ENCODE measurements at places on chromosomes 5 and 9. TPM values are rescaled to one million over a fixed set of nuclear protein-coding genes. Genes with fewer than 3 reads are reported as not detected.

DNA sequence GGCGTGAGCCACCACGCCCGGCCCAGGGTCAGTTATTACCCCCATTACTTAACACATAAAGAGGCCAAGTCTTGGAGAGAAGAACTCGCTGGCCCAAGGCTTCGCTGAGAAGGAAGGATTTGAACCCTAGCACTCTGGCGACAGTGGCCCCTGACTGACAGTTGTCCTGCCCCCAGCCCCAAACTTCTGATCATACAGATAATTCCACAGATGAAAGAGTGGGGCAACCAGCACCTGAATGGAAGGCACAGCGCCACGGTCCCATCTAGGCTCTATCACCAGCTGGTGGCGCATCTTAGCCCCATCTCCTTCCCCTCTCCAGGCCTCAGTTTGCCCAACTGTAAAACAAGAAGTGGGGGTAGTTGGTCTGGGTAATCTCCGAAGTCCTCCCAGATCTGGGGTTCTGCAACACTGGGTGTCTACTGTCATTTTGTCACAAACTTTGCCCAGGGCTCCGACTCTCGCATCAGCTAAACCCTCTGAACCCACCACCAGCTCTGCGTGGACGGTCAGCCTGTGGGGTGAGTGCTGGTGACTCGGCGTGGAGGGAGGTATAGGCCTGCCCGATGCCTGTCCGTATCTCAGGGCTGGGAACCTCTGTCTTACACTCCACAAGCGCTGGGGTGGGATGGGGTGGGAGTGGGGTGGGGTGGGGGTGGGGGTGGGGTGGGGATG lies 209.3 kb downstream of the C9orf50 start:
- DNase-seq: no peak

GRCh38 chr5:135313946-135314345 lies 85.1 kb downstream of the MACROH2A1 start:
- no peak for DNase-seq

Gene FGF10
- not detected for polyA plus RNA-seq

- DNase-seq: no peak
Measured at GRCh38 chr9:133204993-133205336, 4.1 kb downstream of the OBP2B start.

- peak; percentile 74 for DNase-seq
Measured at GRCh38 chr5:149210225-149210624, 61.4 kb upstream of the AFAP1L1 start.

- DNase-seq: no peak
Measured at GRCh38 chr9:136352682-136353081, 10.9 kb downstream of the DNLZ start.

GRCh38 chr5:148205044-148205806 lies 2.4 kb downstream of the SPINK6 start:
- no peak for DNase-seq

DNA sequence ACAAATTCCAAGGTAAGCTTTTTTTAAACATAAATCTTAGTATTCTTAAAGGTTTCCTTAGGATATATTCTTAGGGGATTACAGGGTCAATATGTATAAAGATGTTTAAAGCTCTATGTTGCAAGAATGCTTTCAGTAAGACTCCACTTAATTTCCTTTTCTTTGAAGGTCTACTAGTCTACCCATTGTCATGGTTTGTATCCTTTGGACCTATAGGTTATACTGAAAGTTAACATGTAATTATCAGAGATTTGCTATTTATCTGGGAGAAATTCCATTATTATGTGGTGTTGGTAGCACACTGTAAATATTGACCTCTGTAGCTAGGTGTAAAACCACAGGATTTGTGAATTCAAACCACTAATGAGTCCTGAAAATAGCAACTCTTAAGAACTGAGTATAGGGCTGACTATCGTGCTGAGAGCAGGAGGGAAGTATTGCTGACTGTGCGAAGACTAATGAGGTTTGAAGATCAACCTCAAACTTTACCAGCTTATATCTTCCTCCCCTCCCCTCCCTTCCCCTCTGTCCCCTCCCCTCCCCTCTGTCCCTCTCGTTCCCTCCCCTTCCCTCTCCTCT lies 85.6 kb downstream of the GADD45G start:
- DNase-seq: no peak

GRCh38 chr5:36691226-36691625 lies 84.8 kb downstream of the SLC1A3 start:
- DNase-seq: no peak

Gene C8G
- 0.70 TPM for polyA plus RNA-seq

DNA sequence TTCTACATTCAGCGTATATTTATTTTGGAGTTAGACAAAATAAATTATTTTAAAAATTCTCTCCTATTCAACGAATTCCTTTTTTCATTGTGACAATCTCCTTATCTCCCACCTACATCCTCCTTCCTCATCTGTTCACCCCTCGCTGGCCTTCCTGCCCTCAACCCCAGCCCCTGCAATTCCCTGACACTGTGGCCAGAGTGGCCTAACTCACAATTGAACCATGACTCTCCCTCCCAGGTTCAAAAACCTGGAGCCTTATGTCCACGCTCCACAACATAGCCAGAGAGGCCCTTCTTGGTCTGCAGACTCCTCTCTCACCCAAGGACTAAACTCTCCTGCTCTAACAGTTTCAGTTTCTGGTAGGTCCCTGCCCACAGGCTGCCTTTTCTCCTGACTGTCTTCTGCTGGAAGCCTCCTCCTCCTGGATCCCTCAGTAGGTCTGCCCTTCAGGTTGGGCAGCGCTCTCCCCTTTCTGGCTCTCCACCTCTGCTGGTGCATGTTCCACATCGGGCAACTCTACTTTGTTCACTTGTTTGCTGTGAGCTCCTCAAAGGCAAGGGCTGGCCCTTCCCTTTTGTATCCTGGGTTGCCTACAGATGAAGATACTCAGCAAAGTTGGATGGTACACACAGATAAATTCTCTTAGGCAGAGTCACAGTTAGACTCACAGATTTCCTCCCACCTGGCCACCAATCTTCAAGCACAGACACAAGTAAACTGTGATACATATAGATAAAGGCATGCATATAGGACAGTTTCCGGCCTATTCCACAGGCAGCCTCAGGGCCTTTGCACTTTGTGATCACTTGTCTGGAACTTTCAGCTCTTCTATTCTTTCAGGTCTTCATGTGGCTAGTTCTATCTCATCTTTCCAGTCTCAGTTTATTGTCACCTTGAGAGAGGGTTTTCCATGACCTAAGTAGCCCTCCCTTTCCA lies 19.8 kb upstream of the MYORG start:
- no peak for DNase-seq

Gene COL27A1
- polyA plus RNA-seq: 14.7 TPM

Gene RETREG1
- polyA plus RNA-seq: not detected

Gene LMX1B
- polyA plus RNA-seq: not detected

DNA sequence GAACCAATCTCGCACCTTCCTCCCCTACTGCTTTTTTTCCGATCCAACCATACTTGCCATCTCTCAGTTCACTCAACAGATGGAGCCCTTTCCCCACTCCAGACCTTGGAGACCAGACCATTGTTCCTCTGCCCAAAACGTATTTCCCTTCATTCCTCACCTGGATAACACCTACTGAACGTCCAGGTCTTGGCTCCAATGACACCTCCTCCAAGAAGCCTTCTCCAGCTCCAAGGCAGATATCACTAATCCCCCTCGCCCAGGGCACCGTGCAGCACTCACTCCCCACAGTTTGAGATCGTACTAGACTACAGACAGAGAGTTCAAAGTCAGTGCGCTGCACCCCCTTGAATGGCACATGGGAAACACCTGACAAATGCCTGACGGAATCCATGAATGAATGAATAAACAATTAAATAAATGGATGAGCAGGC lies 47.1 kb upstream of the AKNA start:
- DNase-seq: peak; percentile 23

GRCh38 chr9:127524373-127524772 lies 73.1 kb downstream of the LRSAM1 start:
- DNase-seq: no peak

Gene REEP2
- polyA plus RNA-seq: 5.3 TPM

DNA sequence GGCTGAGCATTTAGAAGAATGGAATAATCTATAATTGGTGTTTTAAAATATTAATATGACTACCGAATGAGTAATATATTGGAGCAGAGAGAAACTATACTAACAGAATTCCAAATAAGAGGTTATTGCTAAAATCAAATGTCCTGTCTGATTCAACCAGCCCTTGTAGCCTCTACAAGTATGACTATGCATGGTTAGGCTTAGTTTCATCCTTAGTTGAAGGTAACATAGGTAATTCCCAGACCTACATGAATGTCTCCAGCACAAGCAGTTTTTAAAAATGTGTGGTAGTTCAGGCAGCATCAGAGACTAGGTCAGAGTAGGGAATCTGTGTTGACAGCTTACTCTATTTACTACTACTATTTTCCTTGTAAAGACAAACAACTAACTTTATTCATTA lies 51.7 kb upstream of the SLC27A6 start:
- DNase-seq: no peak

Gene PCDHAC2
- polyA plus RNA-seq: 1.2 TPM

Data from endothelial cell of umbilical vein (primary cell).